AG09309 (cell line): ENCODE measurements at places on chromosomes 4 and X.

DNA sequence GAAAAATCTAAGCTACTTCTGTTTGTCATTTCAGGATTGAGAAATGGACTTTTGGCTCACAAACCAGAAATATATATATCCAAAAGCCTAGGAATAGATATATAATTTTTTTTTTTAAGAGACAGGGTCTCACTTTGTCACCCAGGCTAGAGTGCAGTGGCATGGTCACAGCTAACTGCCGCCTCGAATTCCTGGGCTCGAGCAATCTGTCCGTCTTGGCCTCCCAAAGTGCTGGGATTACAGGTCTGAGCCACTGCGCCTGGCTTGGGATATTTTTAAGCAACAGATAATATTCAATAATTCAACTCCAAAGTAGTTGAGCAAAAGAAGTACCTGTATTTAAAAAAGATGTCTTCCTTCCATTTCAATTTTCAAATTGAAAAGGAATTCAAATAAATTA is 112.5 kb downstream of the C4orf51 start:
- DNase-seq = no peak

- no peak for DNase-seq
Observed at GRCh38 chrX:65195621-65196020, 219.4 kb upstream of the ZC4H2 start.

GRCh38 chr4:126097155-126097799 is 782.5 kb downstream of the FAT4 start:
- no peak for DNase-seq

DNA sequence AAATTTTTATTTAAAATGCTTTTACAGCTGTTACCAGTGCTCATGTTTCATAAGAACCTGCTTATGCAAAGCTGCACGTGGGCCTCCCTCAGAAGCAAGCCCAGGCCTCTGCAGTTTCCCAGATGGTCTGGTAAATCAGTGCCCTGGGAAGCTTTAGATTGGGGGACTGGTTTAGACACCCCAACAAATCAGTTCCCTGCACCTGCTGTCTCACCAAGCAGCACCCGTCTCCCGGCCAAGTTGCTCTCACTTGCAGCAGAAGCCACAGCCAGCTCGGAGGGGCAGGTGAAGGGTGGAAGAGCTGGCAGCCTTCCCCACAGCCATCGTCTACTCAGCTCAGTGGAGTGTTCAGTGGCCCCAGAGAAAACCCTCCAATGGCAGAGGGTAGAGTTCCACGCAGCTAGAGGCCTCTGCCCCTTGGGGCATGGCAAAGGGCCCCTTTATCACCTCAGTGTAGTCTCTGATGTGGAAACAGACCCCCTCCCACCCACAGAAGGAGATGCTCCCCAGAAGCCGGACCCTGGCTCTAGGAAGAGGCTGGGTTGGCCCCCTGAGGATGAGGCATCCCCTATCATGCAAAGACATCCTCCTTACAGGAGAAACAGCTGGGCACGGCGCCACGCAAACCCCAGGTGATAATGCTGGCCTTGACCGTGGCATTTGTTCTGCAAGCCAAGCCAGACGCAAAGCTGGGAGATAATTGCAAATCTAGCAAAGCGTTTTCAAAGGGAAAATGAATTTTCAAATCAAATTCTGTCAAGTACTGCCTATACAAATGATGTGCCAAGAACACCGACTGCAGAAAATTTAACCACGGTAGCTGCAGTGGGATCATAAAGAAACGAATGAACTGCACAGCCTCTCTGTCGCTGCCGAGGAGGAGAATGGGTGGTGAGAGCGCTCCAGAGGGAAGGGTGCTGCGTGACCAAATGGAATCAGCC is 51.9 kb downstream of the ZFYVE28 start:
- DNase-seq = no peak

DNA sequence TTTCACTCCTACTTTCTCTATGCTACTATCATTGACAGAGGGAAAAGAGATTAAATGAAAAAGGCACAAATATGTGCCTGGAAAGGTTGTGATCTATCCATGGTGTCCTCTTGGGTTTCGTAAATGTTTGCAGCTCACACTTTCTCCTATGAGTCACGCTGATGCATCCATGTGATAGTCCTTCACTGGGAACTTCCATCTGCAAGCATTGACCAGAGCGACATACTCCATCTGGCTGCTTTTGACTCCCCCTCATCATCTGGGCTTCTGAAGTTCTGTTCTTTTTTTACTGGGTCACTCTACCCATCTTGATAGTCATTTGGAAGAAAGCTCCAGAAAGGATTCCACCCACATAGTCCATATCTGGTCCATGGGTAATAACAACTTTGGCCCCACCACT is 84.7 kb upstream of the NDST3 start:
- DNase-seq = no peak

DNA sequence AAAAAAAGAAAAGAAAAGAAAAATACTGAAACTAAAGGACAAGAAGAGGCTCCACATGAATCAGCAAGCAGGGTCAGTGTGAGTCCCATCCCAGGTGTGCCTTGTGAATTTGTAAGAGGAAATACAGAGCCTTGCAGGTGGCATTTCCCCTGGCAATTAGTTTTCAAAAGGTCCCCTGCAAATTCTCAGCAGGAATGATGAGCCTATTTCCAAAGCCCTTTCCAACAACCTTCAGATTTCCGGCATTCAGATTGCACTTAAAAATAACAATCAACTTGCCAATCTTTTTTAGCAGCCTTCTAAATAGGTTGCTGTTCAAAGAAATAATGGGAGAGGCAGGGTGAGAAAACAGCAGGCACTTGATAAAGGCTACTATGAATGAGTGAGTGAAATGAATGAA is 66.4 kb upstream of the OR13H1 start:
- no peak for DNase-seq

GRCh38 chr4:138609943-138610350 is 367.8 kb upstream of the SLC7A11 start:
- peak; percentile 58 for DNase-seq

- DNase-seq = no peak
Observed at GRCh38 chr4:144582105-144582850, 63.7 kb upstream of the HHIP start.

GRCh38 chr4:78627046-78627965 is 75.7 kb downstream of the ANXA3 start:
- no peak for DNase-seq

DNA sequence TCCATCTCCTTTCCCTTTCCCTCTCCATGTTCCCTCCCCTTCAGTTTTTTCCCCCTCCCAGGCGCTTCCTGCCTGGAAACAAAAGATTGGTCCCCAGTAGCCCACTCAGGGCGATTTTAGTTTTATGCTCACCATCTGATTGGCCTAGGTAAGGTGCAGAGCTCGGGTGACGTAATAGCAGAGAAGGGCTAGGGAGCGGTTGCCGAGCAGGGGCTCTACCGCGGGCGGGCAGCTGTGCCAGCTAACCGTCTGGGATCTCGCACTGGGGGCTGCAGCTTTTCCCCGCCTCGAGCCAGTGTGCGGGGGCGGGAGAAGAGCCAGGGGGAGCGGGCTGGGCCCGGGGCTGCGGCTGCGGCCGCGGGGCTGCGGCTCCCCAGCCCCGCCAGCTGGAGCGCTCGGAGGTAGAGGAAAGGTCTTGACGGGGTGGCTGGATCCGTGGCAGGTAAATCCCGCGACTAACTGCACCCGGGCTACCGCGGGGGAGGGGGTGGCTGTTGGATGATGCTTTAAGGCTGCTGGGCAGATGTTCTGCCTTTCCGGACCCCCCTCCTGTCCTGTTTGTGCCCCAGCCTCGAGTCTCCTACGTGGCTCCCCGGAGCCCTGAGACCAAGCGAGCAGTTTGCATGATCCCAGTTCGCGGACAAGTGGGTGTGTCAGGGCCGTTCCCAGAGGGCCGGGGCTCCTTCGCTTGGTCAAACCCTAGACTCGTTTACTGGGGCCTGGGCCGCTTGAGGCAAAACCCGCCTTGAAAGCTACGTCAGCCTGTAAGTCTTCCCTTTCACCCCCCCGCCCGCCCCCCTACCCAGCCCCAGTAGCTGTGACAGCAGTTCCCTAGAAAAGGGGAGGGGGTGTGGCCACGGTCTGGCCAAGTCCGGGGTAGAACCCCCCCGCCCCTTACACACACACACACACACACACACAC is at the start of gene PAK3:
Gene PAK3 (plus strand): TSS at position 218 of the 922 bp plus-strand sequence. CDS start 26,913 bp downstream, outside the sequence.
- no peak for DNase-seq

DNA sequence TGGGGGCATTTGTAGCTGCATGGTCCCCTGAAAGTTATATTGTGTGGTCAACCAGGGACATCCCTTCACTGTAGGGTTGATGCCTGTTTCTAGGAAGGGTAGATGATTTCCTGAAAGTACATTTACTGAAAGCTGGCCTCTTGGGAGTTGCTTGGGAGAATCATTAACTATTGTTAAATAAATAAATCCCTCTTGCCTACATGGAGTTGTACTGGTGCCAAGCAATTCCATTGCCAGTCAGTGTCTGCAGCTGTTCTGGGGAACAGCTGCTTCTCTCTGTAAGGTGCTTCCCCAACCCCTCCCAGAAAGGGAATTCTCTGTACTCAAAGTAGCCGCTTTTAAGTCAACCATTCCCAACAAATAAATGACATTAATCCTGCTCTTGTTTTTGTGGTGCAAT is 51.1 kb downstream of the C4orf51 start:
- DNase-seq = no peak

GRCh38 chr4:4440333-4441061 is 53.6 kb downstream of the NSG1 start:
- DNase-seq = no peak

GRCh38 chrX:70476166-70476933 is 31.7 kb downstream of the DLG3 start:
- no peak for DNase-seq

- no peak for DNase-seq
Observed at GRCh38 chrX:45267007-45267406, 66.3 kb upstream of the DIPK2B start.

- DNase-seq = no peak
Observed at GRCh38 chr4:154927126-154927680, 146.1 kb downstream of the RBM46 start.

DNA sequence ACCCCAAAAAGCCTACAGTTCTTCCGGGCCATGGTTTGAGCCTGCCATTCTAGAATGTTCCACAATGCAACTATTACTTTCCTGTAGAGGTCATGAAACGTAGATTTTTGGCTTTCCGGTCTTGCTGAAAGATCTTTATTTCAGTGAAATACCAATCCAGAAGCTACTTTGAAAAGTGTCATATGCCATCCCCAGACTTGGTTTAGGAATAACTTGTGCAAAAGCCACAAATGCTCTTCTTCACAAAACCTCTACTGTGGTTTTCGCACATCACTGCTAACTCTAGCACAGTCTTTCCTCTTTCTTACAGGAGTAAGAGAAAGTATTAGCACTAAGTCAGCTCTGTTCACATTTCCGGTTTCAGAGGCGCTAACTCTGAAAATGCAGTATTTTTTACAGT is 12.7 kb upstream of the CD40LG start:
- DNase-seq = no peak

- DNase-seq = no peak
Observed at GRCh38 chr4:149493492-149493891, 322.2 kb downstream of the IQCM start.
